ENCODE measurements at places on chromosomes 16 and 17. TPM values are rescaled to one million over a fixed set of nuclear protein-coding genes. Genes with fewer than 3 reads are reported as not detected.

- no peak for DNase-seq
These were observed 19.6 kb downstream of the NT5M start for GRCh38 chr17:17322516-17323510.

- DNase-seq: no peak
These were observed 20.1 kb downstream of the GID4 start for GRCh38 chr17:18059283-18059682.

- no peak for DNase-seq
These were observed 84.1 kb downstream of the TAOK1 start for GRCh38 chr17:29474297-29474696.

DNA sequence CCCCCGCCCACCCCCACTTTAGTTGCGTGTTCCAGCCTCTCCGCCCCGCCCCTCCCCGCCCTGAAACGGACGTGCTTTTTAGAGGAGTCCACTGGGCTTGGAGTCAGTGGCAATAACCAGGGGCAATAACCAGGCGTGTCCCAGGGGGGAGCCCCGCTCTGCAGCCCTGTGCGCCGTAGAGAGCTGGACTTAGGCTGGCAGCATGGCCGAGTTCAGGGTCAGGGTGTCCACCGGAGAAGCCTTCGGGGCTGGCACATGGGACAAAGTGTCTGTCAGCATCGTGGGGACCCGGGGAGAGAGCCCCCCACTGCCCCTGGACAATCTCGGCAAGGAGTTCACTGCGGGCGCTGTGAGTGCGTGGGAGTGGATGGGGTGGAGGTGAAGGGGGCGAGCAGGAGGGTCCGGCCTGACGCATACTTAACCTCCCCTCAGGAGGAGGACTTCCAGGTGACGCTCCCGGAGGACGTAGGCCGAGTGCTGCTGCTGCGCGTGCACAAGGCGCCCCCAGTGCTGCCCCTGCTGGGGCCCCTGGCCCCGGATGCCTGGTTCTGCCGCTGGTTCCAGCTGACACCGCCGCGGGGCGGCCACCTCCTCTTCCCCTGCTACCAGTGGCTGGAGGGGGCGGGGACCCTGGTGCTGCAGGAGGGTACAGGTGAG lies at the start of gene ALOX15B:
TSS of gene ALOX15B (plus strand) at position 106 of the 657 bp plus-strand sequence. CDS start at position 203, 97 bp downstream.
- no peak for DNase-seq

Gene SHCBP1
- 17.1 TPM for total RNA-seq

DNA sequence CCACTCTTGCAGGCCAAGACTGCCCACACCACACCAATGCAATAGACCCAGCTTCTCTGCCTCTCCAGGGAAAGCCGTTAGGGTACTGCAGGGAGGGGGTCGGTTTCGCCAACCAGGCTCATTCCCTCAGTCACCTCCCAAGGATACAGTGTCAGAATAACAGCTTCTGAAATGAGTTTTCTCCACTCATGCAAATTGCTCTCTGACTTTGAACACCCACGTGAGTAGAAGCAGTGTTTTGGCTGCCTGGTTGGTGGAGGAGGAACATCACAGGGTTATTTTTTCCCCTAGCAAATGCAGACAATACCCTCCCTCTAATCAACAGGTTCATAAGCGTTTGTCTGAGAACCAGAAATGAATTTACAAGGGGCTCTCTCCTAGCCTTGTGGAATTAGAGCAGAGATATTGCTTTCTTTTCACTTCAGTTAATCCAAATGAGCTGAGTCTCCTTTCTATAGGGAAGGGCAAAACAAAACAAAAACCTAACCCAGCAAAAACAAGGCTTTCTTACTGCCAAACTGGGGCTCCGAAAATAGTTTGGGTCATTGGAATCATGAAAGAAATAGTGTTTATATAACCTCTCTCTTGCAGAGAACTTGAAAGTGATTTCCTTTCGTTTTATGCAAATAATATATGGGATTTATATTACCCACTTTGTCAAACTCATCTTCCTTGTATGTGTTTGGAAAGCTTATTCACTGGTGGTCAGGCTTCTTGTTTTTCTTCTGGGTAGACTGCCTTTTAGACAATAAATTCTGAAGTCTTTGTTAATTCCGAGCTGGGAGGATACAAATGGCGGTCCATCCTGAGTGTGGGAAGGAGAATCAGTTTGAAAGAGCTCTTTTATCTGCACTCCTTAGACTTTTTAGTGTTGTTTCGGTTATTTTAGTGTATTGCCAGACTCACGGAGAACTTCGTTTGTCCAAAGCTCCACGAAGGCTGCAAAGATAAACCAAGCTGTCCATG lies 229.9 kb downstream of the MSI2 start:
- DNase-seq: no peak

Gene CHD3
- 56.5 TPM for total RNA-seq

GRCh38 chr16:88925540-88925887 lies 51.5 kb downstream of the CBFA2T3 start:
- DNase-seq: no peak

DNA sequence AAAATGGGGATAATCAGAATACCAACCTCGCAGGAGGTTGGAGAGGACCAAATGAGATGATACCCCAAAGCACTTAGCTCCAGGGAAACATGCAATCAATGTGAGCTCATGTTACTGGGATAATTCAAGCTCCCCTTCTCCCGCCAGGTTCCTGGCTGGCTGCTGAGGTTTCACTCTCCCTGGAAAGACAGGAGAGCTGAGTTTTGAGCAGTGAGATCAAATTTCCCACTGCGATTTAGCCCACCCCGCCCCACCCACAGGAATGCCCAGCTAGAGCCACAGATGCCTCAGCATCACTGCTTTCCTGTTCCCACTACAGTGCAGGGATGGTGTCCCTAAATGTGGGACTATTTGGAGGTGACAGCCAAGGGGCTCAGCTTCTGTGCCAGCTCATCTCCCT lies 56.7 kb downstream of the ZNF423 start:
- DNase-seq: no peak

GRCh38 chr17:38320482-38320881 lies 23.3 kb downstream of the GPR179 start:
- DNase-seq: no peak

Gene TAC4
- total RNA-seq: not detected

DNA sequence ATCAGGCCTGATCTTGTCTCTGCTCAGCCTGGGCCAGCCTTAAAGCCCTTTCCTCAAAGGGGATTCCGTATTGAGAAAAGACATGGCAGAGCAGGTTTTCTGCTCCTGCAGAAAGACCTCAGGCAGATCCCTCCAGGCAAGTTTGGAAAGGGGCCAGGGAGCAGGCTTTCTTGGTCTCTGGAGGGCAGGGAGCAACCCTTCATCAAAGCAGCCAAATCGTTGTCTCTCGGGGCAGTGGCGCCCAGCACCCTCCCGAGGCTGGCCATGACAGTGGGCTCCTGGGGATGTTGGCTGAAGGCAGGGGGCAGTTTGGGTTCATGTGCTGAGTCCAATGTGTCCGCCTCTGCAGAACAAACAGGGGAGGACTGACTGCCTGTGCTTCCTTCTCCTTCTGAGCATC lies 168.4 kb upstream of the WSCD1 start:
- no peak for DNase-seq

GRCh38 chr16:2535625-2536013 lies 2.2 kb upstream of the PDPK1 start:
- DNase-seq: peak; percentile 90

- DNase-seq: no peak
These were observed 4.3 kb upstream of the PABPN1L start for GRCh38 chr16:88870608-88871348.

GRCh38 chr16:88349903-88350900 lies 32.6 kb upstream of the ZNF469 start:
- no peak for DNase-seq

Gene STH
- not detected for total RNA-seq

DNA sequence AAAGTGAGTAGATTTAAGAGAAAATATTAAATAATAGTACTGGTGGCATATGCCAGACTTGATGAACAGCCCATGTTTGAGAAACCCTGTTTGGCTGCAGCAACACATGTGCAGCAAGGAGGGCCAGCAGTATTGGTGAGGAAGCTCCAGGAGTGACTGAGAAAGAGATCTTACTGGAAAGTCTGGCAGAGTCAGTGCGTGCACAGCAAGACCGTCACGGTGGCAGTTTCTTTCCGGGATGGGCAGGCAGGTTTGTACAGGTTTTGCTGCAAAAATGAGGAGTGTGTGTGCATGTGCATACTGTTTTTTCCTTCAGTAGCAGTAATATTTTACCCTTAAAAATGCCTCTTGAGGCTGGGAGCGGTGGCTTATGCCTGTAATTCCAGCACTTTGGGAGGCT lies 41.4 kb downstream of the KSR1 start:
- DNase-seq: no peak

Gene LRRC37A
- 2.3 TPM for total RNA-seq

Gene CSH1
- total RNA-seq: not detected

Gene DPEP3
- total RNA-seq: not detected

GRCh38 chr16:12091569-12092543 lies 115.3 kb downstream of the SNX29 start:
- DNase-seq: no peak

DNA sequence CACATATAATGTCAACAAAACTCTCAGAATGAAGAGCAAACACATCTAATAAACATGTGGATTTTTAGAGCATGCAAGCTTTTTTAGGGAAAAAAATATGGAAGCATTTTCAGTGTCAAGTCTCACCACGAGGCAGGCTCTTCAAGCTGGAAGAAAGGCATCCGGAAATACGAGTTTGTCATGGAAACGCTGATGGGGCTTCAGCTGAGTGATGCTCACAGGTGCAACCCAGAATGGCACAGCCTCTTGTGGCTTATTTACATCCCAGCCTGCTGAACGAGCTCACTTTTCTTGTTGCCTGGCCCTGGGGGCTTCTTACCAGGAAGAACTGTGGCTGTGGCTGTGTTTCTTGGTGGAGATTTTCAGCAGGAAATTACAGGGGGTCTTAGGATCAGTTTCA lies 24.1 kb upstream of the DYNLL2 start:
- no peak for DNase-seq

Gene KRTAP4-4
- not detected for total RNA-seq

Gene KRTAP9-8
- total RNA-seq: not detected

GRCh38 chr17:3915581-3915994 lies 677 bp downstream of the P2RX1 start:
- no peak for DNase-seq

DNA sequence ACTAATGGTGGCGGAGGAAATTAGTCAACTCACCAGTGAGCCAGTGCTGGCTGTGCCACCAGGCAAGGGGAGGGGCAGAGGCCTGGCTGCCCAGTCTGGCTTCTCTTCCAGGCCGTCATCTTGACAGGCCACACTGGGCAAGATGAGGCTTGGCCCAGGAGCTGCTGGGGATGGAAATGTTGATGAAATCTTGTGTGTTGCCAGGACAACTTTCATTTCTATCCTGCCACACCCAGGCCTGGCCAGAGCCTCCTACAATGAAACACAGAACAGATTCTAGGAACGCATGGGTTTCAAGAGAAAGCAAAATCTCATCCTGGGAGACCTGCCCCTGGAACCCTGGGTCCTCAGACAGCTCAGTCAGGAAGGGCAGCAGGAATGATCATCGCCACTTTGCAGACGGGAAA lies 9.3 kb downstream of the HEXIM2 start:
- peak; percentile 96 for DNase-seq

DNA sequence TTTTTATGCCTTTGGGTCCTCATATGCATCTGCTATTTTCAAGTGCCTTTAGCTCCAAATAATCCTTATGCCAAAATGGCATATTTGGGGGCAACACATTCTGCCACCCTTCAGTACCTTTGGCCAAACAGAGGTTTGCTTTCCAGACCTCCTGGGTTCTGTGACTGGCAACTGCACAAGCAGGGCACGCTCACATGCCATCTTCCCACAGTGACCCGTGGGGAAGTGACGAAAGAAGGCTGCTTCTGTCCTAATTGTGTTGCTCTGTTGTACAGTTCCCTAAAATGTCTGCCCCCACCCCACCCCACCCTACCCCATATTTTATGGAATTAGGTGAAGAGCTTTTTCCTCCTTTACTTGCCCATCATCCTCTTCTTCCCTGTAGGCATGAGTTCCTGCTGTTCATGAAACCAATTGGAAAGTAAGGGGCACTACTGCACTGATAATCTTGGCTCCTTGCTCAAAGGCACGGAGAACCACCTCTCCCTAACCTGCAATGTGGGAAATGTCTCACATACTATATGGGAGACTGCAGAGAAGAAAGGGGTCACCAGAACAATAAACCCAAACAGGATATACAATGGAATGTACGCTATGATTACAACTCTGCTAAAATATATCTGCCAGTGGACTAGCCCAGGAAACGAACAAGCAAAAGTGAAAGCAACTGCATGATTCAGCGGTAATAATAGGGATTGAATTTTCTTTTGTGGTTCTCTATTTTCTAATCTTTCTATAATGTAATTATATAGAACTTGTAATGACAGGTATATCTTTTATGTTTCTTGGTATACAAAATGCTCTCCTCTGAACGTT lies 3.3 kb upstream of the SLFN12L start:
- DNase-seq: peak; percentile 20

Data from GM23248 (cell line).